ENCODE measurements at places on chromosomes 1 and 21.

- DNase-seq = no peak
Observed at GRCh38 chr1:95013950-95014574, 58.7 kb downstream of the ALG14 start.

DNA sequence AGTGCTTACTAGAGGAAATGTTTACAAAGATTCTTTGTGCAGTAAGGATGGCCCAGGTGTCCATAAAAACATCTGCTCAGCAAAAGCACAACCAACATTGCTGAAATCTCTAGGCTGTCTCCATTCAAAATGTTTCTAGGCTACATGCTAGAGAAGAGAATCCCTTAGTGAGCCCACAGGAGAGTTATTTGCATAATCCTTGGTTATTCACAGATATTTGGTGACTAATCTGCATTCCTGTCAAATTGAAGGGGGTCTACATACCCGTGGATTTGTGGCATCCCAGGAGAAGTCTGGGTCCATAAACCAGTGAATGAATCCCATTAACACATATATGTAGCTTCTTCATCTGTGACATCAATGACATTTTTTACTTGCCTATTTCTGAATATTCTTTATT is 261.3 kb upstream of the ESRRG start:
- no peak for DNase-seq

DNA sequence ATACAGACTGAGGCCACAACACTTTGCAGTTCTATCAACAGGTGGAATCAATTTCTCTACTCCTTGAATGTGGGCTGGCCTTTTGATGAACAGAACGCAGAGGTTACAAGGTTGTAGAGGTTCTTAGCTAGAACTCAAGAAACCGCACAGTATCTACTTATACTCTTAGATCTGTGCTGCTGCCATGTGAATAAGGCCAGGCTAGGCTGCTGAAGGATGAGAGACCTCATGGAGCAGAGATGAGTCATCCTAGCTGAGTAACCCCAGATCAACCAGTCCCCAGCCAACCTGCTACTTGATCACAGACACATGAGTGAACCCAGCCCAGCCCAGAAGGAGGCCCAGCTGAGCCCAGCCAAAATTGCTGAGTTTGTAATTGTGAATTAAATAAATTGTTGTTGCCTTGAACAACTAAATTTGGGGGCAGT is 35.3 kb upstream of the BCAR3 start:
- no peak for DNase-seq

DNA sequence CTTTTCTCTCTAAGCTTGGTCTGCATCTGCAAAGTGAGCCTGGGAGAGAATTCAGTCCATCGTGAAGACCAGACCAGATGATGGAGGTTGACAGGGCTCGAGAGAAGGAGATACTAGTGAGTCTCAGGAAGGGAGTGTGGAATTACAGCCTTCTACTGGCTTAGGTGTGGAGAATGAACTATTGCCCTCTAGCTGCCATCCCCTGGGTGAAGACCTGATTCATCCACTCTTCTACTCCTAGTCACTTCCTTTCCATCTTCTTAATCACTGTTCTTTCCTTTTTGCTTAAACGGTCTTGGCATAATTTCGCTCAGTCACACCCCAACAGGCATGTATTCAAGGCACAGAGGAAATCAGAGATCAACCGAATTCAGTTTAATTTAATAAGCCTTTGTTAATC is 34.0 kb upstream of the HSD17B7 start:
- no peak for DNase-seq

DNA sequence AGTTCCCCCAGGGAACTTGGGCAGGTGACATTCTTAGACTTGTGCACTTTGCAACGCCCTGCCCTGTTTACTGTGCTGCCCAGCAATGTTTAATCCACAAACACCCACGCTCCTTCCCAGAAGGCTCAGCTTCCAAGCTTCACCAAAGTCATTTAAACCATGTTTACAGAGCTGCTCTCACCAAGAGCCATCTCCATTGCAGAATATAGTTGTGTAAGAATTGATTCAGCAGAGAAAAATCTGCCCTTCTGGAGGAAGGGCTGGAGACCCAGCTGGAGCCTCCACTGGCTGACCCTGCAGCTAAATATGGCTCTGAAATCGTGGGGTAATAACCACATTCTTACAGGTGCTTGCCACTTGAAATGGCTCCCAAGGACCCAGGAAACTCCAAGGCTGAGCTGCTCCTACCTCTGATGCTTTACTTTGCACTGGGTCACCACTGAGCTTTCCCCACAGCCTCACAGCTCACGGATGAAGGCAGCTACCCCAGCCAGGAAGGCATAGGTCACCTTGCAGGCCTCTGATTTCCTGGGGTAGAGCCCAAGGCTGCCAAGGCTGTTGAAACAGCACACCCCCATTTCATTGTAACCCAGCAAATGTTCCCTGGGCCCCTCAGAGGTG is 8.7 kb downstream of the CAPN2 start:
- DNase-seq = no peak

DNA sequence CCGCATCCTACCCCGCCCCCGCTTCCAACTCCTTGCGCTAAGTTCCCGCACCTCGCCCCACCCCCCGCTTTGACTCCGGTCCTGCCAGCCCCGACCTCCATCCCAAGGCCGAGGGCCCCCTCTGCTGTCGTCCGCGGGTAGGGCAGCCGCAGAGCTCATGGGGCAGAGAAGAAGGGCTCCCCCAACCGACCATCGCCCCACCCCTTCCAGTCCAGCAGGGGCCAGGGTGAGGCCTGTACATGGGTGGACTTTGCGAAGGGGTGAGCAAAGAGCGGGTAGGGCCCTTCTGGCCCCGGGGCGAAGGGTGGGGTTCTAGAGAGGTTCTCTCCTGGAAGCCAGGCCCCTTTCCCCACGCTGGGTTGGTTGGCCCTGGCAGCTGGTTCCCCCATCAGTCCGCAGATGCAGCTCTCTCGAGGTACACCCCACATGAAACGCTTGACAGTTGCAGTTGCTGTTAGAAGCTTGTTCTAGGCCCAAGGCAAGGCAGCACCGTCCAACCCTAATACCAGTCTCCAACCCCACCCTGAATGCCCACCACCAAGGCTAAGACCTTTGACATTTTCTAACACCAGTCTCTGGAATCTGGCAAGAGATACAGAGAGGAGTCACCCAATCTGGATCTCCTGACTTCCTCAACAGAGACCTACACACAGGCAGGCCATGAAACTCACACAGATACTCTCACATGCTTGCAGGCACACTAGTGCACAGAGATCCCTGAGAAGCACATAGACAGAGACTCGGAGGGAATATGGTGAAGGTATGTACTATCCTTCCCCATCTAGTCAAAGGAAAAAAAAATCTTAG is 25.3 kb upstream of the ADGRB2 start:
- DNase-seq = peak; percentile 61

GRCh38 chr21:40846103-40846502 is 855 bp downstream of the DSCAM start:
- DNase-seq = no peak

- DNase-seq = no peak
Observed at GRCh38 chr1:175564119-175564518, 179.3 kb downstream of the TNR start.

GRCh38 chr1:50796272-50796671 is 163.8 kb downstream of the FAF1 start:
- DNase-seq = no peak

GRCh38 chr1:173114346-173114745 is 63.6 kb upstream of the TNFSF18 start:
- DNase-seq = no peak

GRCh38 chr1:230499496-230499895 is 73.4 kb upstream of the PGBD5 start:
- no peak for DNase-seq

GRCh38 chr1:222240536-222241181 is 307.2 kb downstream of the HHIPL2 start:
- no peak for DNase-seq

DNA sequence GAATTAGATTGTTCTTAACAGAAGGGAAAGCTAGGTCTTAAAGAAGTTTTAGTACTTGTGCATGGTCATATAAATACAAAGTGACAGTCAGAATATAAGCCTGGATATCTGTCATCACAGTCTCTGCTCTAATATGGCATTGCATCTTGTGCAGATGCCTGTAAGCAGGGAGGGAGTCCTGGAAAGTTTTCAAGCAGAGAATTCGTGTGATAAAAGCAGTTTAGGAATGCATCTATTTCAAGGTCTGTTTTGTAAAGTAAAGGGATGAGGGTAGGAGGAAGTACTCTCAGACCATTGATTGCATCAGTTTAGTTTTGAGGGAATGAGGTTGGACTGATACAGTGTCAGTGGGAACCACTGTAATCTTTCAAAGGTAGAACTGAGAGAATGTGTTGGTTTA is 30.6 kb downstream of the IARS2 start:
- DNase-seq = no peak

DNA sequence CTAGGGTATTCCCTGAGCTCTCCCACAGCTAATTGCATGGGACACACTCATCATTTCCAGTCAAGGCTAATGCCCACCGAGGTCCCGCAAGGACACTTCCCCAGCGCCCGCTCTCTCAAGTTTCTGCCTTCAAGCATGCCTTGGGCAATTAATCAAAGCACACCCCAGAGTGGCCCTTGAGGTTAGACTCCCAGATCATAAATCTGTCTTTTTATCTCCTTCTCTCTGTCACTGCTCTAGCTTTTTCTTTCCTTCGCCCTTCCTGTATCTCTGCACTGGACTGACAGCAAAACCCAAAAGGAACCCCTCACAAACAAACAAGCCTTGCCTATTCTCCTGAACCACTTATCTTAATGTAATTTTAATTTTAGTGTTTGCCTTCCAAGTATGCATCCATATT is 7.9 kb upstream of the EXOSC10 start:
- DNase-seq = no peak

DNA sequence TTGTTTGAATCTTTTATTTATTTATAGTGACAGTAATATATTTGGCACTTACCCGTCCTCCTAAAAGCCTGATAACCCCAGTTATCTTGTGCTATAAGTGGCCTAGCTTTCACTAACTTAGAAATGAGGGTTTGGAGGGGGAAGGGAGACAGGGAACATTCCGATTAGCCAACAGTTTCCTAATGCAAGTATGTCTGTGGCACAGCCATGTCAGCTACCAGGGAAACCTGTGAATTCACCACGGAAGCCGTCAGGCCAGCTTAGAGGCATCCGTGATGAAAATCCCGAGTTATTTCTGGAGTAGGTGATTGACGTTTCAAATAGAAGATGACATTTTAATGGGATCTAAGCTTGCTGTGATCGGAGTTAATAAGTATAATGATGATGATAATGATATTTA is 39.4 kb upstream of the BCL10 start:
- DNase-seq = no peak

DNA sequence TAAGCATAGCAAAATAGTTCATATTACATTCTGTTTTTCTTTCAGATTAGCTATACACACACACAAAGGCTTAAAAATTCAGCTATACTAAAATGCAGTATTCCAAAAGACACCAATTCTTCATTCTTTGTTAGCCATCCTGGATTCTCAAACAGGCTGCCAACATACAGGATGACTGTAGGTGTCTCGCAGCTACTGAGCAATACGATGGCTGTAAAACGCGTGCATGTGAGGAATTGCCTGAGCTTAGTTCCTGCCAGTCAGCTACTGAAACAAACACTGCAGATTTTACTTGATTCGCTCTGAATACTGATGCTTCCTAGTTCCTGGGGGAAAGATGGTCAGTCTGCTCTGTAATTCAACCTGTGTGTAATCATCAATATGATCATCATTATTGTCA is 24.7 kb upstream of the HMGN1 start:
- no peak for DNase-seq
